Heart left ventricle (tissue), 16 donors: ENCODE measurements at places on chromosomes 12 and 14. TPM values are rescaled to one million over a fixed set of nuclear protein-coding genes. Genes with fewer than 3 reads are reported as not detected.
A peak's percentile ranks its signal among the peaks of the same experiment; 100 is the strongest.

- no peak for DNase-seq
Measured at GRCh38 chr12:3456809-3457208, 34.2 kb upstream of the PRMT8 start.

- DNase-seq = peak; percentile 64
Measured at GRCh38 chr12:64672925-64673409, 62.7 kb downstream of the RASSF3 start.

GRCh38 chr12:69435644-69436043, 34.5 kb upstream of the FRS2 start:
- no peak for DNase-seq

DNA sequence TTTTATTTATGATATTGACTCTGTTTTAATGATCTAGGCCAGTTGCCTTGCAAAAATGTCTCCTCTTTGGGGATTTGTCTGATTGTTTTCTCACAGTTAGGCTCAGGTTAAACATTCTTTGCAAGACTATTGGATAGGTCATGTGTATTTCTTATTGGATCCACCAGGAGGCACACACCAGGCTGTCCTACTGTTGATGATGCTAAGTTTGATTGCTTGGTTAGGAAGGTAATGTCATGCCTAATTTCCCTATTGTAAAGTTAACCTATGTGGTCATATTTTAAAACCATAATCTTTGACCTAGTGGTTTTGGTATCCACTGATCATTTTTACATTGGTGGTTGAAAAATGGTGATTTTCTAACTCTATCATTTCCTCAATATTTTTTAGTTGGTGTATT, 137.1 kb downstream of the BRMS1L start:
- DNase-seq = no peak

DNA sequence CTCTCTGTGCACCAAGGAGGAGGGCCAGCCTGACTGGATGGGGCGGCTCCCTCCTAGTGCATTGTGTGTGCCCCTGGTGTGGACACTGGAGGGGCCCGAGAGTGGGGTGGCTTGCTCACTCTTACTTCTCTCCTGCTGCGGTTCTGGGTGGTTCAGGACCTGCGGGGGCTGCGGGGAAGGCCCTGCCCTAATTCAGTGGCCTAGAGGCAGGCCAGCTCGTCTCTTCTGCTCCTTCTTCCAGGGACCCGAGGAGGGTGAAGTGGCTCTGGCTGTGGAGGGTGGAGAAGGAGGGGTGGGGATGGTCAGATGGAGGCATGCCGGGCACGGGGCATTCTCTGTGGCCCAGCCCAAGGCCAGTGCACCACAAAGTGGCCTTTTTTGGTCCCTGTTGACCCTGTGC, 87.1 kb downstream of the BEGAIN start:
- DNase-seq = no peak

GRCh38 chr12:91059211-91059610, 1.4 kb upstream of the KERA start:
- DNase-seq = no peak

- peak; percentile 46 for DNase-seq
Measured at GRCh38 chr14:75648066-75648838, 12.4 kb downstream of the ERG28 start.

DNA sequence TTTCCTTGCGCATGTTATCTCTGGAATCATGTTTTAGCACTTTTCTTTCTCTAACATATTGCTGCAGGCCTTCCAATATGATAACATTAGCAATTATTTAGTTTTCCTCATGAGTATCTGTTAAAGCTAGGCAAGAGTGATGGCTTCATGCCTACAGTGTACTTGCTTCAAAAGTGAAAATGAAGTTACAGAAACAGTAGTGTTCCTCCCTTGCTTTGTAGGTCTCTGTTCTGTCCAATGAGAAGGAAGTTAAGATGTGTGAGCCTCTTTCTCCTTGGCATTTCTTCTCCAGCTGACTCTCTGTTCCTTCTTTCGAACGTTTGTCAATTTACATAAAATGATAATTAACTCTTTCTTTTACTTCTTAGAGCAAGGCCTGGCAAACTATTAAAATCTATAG, 22.2 kb downstream of the LRRIQ1 start:
- DNase-seq = no peak

DNA sequence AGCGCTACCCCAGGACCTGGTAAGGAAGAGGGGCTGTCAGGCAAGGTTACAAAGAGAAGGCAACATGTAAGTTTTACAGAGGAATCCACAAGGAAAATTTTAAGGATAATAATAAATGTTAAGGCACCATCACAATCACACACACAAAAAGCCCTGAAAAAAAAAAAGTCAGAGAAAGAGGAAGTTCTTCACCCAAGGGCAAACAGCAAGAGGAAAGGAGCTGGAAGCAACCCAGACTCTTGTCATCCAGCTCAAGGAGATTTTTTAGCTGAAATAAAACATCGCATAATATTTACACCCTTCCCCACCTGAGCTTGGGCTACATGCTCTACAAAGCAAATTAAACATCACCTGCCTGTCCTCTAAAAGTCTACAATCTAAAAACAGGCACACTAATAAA, 9.5 kb downstream of the SPTB start:
- DNase-seq = no peak

GRCh38 chr12:19925841-19926240, 442.5 kb upstream of the PDE3A start:
- no peak for DNase-seq

GRCh38 chr14:37585101-37585511, 9.9 kb downstream of the FOXA1 start:
- DNase-seq = peak; percentile 29

- DNase-seq = no peak
Measured at GRCh38 chr12:22088886-22089285, 42.9 kb downstream of the CMAS start.

GRCh38 chr14:96626916-96627315, 124.7 kb downstream of the PAPOLA start:
- DNase-seq = no peak

GRCh38 chr12:123532808-123533649, 490 bp downstream of the RILPL1 start:
- DNase-seq = peak; percentile 59

DNA sequence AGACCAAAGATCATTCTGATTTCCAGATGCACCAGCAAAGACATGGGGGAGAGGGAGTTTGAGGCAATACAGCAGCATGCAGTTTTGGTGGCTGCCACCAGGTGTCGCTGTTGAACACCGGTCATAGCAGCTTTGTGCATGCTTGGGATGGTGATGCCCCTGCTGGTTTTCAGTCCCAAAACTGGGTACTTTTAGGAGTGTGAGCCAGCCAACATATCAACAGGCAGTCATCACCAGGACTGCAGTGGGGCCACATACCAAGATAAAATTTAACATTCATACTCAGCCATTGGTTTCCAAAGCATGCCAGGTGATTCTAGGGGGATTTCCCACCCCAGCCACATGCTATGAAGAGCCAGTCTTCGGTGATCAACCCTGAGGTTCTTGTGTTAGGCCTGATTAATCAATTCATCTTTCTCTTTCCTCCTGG, 64.2 kb downstream of the PHETA1 start:
- DNase-seq = no peak

DNA sequence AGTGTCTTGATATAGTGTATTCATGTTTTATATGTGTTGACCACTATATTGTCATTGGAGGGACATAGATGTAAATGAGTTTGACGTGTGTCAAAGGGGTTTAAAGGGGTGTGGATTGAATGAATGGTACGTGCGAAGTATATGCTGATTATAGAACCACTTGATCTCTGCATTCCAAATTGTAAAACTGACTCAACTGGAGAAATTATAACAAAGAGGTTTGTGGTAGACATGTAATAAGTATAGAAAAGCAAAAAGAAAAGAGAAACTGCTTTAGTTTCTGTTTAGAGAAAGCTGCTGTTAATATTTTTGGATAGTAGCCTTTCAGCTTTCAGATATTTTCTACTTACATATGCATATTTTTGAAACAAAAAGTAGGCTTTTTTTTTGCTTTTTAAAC, 8.9 kb upstream of the MYRFL start:
- no peak for DNase-seq

GRCh38 chr12:130707571-130707891, 8.6 kb downstream of the RIMBP2 start:
- DNase-seq = no peak

CNTN1 gene
- total RNA-seq = 0.13 TPM

CMKLR1 gene
- 8.8 TPM for total RNA-seq

ATG2B gene
- 15.7 TPM for total RNA-seq

NRIP2 gene
- total RNA-seq = 2.0 TPM

PLXNC1 gene
- 2.9 TPM for total RNA-seq

PTPRQ gene
- 0.05 TPM for total RNA-seq

PEBP1 gene
- 419 TPM for total RNA-seq

PPFIA2 gene
- 0.44 TPM for total RNA-seq

IL31 gene
- not detected for total RNA-seq
